ENCODE measurements at places on chromosomes 13 and 19. TPM values are rescaled to one million over a fixed set of nuclear protein-coding genes. Genes with fewer than 3 reads are reported as not detected.

Gene GRIK5
- 0.49 TPM for total RNA-seq

Gene SERTM1
- not detected for total RNA-seq

Gene ZNF226
- total RNA-seq, result 14.4 TPM

Gene IRS2
- total RNA-seq, result 0.14 TPM

Gene FUT6
- total RNA-seq, result not detected

Gene RXFP2
- not detected for total RNA-seq

Gene CERS4
- total RNA-seq, result 102 TPM

Gene IZUMO2
- not detected for total RNA-seq

Gene SSC5D
- 9.4 TPM for total RNA-seq

Gene NCR1
- total RNA-seq, result not detected

Gene B3GNT3
- total RNA-seq, result not detected
